ENCODE measurements at places on chromosomes 7 and 10.
A peak's percentile ranks its signal among the peaks of the same experiment; 100 is the strongest.

GRCh38 chr7:99373091-99374066 is 1.2 kb upstream of the ARPC1B start:
- DNase-seq = no peak

DNA sequence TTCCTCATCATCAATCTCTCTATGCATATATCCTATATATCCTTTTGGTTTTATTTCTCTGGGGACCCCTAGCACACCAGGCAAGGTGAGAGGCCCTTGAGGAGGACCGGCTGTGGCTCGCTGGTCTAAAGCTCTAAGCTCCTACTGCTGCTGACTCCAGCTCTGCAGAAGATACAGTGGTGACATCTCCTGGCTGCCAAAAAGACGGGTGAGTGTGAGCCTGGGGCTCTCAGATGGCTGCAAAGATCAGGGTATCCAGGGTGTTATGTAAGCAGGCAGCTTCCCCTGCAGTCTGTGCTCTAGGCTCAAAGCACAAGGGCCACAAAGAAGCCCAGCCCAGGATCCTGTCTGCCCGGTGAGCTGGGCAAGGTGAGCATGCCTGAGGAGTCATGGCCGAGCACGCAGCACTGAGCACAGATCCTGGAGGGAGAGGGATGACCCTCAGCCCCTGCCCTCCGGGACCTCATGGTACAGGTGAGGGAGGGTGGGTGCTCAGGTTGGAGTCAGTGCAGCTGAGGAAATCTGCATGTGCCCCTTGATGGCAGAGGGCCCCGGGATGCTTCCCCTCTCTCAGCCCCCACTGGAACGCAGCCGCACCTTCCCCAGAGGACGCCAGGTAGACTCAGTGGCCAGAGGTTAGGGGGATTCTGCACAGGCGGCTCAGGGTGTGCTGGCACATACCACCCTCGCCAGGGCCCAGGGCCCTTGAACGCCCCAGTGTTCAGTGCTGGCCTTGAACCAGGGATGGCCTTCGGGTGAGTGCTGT is 95.4 kb upstream of the INSIG1 start:
- no peak for DNase-seq

DNA sequence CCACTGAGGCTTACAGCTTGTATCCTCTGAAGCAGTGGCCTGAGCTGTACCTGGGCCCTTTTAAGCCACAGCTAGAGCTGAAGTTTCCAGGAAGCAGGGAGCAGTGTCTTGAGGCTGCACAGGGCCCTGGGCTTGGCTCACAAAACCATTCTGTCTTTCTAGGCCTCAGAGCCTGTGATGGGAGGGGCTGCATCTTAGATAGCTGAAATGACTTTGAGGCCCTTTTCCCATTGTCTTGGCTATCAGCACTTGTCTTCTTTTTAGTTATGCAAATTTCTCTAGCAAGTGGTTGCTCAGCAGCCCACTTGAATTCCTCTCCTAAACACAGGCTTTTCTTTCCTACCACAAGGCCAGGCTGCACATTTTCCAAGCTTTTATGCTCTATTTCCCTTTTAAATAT is 864.2 kb downstream of the REEP3 start:
- no peak for DNase-seq

- DNase-seq = peak; percentile 36
Observed at GRCh38 chr7:27697861-27698430, 35.3 kb upstream of the HIBADH start.
